ENCODE measurements at places on chromosomes 12 and 14.

GRCh38 chr14:100142073-100143040, 17.1 kb downstream of the DEGS2 start:
- DNase-seq: no peak

DNA sequence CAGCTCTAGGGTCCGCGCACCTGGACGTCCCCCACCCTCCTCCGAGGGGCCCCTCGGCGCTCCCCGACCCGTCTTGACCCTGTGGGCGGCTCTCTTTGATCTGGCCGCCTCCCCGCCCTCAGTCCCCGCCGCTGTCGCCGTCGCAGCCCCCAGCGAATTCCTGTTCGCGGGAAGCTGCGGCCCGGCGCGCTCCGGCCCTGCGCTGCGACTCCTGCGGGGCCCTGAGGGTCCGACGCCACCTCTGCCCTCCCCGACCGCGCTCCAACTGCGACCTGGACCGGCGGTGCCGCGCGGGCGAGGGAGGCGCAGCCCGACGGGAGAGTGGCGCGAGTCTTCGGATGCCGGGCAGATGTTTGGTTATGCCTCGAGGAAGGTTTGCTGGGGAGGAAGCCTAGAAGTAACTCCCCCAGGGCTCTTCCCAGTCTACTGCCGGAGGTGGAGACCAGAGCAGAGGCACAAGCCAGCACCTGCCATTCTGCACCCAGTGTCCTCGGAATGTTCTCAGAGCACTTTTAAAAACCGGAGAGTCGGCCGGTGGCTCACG, 440 bp upstream of the ISM2 start:
- no peak for DNase-seq

DNA sequence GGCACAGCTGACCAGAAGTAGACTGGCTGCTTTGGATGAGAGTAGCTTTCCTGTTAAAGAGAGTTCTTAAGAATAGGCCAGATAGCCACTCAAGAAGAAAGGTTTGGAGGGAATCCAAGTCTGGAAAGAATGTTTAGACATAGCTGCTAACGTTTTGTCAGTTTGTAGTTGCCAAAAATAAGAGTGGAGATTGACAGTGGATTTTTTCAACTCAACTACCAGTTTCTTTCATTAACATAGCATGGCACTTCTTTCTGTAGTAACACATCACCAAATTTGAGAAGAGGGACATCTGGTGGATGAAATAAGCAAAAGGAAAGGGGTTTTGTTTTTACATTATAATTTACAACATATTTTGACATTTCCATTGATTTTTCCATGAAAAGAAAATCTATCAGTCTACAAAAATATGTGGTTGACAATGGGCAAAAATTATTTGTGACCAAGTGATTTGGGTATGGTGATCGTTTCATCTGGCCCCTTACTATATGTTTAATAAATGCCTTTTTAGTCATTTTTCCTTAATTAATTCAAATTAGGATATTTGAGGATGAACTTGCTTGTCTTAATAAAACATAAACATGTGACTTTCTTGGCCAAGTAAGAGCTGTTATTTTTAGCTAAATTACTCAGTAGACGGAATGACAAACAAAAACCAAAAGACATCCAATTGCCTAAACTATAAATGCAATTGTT, 71.1 kb downstream of the PTPRR start:
- no peak for DNase-seq

GRCh38 chr12:57765003-57765697, 1.7 kb downstream of the CYP27B1 start:
- no peak for DNase-seq

DNA sequence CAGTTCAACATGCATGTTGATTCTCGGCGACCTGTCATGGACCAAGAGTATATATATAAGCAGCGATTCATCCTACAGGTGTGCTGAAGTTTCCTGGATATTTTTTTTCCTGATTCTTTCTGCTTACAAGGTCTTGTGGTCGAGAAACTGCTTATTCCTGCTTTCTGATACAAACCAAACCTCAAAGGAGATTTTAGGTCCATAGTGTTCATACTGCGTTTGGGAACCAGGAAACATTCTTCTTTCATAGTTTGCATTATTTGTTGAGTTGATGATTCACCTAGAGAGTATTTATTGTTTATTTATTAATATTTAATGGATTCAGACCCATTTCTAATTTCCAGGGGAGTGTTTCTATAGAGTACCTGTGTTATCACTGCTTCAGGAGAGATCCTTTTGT, 70.7 kb upstream of the ASPG start:
- DNase-seq: no peak

Measured in BJ (cell line).